ENCODE measurements at places on chromosomes 6 and 20. TPM values are rescaled to one million over a fixed set of nuclear protein-coding genes. Genes with fewer than 3 reads are reported as not detected.
A peak's percentile ranks its signal among the peaks of the same experiment; 100 is the strongest.

The SIRPG gene
- not detected for total RNA-seq

The RIPOR3 gene
- not detected for total RNA-seq

The CST2 gene
- not detected for total RNA-seq

The GABRR1 gene
- not detected for total RNA-seq

The TUBB1 gene
- total RNA-seq: not detected

The HMGCLL1 gene
- total RNA-seq: 0.07 TPM

The SLC35F1 gene
- total RNA-seq: 0.17 TPM

The PET117 gene
- 32.4 TPM for total RNA-seq

The TMC2 gene
- total RNA-seq: not detected

DNA sequence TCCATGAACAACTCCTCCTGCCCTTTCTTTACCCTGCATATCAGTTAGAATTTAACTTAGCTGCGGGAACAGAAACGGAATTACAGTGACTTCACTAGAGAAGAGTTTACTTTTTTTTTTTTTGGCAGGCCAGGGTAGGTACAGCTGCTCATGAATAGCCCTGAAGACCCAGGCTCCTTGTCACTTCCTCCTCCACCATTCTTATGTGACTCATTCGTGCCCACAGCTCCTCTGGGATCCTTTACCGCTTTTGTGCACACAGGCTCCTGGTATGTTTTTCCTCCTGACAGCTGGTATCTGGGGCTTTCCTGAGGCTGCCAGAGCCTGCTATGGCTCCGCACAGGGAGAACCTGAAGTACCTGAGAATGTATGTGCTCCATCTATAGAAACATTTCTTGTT lies 3.9 kb upstream of the KCNS1 start:
- DNase-seq: no peak

DNA sequence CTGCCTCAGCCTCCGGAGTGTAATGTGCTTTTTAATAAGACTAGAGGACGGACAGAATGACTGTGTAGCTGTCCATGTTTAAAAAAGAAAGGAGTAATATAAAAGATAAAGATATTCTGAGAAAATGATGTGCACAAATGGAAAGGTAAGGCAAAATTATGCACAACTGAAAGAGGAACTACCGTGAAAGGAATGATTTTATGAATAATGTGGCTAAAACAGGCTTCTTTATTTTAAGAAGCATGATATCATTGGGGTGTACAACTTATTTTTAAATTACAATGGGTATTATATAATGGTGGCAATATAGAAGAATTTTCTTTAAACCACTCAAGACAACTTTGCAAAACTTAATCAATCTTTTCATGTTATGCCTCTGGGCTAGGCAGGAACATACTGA lies 78.1 kb downstream of the FIG4 start:
- no peak for DNase-seq

DNA sequence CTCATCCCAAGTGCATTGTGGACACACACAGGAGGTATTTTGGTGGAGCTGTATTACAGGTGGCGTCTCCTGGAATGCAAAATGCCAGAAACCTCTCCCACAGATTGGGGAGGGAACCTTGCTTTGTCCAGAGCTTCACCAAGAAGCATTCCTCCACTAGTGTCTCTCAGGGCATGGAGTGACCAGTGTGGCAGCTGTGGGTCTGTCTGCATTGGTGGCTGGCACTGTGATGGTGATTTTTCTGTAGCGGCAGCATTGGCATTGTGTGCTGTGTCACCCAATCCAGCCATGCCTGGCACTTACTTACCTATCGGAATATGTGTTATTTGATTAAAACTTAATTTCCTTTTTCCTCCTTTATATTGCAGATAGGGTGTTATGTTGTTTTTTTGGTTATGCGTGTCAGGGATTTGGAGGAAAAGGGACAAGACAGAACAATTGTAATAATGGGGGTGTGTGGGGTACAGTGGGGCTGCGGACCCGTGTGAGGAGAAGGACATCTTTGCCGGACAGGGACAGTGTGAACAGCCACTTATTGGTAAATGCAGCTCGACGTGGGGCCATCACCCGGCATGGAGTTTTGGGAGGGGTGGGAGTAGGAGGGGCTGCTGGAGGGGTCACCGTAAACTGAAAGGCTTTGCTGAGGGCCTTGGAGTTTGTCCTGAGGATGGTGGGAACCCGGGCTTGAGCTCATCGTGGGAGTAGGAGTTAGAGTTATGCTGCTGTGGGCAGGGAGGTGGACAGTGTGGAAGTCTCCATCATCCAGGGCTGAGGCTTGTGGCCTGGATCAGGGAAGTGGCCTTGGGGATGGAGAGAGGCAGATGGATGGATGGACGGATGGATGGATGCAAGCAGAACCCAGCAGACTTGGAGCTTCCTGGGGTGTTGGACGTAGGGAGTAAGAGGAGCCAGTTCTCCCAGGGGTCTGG lies 105.0 kb downstream of the SYCP2 start:
- DNase-seq: no peak

- no peak for DNase-seq
These were observed 103.5 kb upstream of the SIM1 start for GRCh38 chr6:100568255-100568654.

DNA sequence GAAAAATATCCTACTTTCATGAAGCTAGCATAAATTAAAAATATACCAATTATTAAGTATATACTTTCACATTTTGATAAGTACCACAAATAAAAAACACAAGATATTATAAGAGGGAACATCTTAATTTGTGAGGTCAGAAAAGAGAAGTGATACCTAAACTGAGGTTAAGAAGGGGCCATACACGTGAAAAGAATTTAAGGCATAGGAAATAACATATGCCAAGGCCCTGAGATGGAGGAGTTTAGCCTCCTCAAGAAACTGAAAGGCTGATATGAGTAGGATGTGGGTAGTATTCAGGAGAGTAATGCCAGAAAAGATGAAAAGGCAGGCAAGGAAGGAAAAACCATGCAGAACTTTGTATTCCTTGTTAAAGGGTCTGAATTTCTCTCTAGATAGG lies 116.6 kb upstream of the HTR1E start:
- DNase-seq: no peak

DNA sequence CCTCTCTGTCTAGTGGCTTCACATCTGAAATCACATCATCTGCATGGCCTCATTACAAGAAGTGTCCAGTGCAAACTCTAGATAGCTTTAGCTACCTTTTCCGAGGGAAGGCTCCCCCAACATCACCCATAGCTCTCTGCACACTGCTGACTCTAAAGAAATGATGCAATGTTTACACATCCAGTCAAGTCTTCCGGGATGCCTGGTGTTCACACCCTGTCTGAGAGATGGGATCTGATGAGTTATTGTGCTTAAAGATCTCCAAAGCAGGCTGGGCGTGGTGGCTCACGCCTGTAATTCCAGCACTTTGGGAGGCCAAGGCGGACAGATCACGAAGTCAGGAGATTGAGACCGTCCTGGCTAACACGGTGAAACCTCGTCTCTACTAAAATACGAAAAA lies 404.6 kb upstream of the IRAK1BP1 start:
- no peak for DNase-seq

- DNase-seq: no peak
These were observed 42.3 kb downstream of the RGS17 start for GRCh38 chr6:153088796-153089195.

GRCh38 chr20:41398408-41398807 lies 31.8 kb upstream of the EMILIN3 start:
- no peak for DNase-seq

DNA sequence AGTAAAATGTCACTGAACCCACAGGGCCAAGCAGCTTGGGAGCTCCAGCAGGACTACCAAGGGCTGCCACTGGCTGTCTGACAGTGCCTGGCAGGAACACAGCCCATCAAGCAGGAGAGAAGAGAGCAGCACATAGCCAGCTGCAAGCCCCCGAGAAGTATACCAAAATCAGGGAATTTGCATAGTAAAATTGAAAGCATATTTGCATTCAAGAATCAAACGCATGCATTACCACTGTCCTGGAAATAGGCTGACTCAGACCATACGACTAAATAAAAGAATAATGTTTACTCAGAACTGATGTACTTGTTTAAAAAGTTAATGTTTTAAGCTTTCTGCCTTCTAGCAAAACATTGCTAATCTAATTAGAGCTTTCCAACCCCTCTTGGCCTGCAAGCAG lies 298.1 kb downstream of the TFAP2B start:
- DNase-seq: no peak

- DNase-seq: no peak
These were observed 50.6 kb upstream of the MAP7 start for GRCh38 chr6:136600818-136601217.

DNA sequence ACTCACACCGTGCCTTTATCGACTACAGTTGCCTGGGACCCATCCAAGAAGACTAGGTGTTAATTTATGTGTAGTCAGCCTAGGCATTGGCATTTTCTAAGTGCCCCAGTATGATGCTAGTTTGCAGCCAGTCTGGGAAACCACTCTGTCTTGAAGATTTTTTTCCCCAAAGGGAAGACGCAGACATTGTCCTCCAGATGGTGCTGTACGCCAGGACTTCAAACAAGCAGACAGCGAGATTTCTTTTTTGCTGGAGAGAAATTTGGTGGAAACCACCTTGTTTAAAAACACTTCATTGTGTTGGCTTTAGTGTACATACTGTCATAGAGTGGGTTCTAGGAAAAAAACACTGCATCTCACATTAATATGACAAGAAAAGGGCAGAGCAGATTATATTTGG lies 30.0 kb downstream of the ALDH5A1 start:
- DNase-seq: peak; percentile 28

DNA sequence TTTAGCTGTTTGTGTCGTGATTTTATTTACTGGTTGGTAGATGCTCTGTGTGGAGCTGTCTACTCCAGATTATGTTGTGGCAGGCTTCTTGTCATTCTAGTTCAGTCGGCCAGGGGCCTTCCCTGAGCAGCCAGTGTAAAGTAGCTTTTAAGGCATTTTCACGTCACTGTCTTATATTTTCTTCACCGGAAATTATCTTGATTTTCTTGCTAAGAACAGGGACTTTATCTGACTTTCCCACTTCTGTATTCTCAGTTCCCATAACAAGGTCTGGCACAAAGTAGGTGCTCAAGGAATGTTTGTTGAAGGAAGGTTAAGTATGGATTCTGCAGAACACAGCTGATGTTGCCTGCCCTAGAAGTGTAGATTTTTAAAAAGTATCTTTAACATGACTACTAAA lies 868 bp downstream of the LTV1 start:
- no peak for DNase-seq

GRCh38 chr6:45548657-45549515 lies 171.2 kb upstream of the SUPT3H start:
- no peak for DNase-seq

- no peak for DNase-seq
These were observed 7.9 kb upstream of the POU5F1 start for GRCh38 chr6:31178143-31179041.

GRCh38 chr20:50172347-50173013 lies 18.1 kb upstream of the CEBPB start:
- DNase-seq: peak; percentile 83

DNA sequence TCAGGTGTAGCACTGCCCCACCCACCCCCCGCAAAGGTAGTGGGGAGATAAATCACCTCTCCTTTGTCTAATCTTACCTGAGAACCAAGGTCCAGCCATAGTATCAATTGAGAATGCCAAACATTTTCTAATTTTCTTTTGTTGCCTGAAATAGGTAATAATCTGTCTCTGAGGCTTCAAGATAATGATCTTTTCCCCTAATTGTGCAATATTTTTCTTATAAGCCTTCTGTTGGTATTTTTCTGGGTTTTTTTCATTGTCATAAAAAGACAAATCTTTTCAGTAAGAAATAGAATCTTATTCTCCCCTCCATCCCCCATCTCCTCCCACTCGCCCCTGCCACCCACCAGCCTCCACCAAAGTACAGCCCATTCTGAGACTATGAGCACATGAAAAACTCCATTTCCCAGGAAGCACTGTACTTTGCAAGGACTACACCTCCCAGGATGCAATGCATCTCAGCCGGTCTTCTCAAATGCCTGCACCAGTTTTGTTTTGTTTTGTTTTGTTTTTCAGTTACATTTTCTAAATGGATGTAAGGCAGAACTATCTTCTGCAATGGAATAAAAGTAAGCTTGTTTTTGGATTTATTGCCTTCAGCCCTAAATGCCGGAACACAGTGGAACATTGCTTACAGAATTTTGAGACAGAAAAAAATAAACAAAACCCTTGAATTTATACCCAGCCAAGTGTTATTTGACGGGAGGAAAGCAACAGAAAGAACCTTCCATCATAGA lies 268.0 kb downstream of the TFAP2A start:
- no peak for DNase-seq

DNA sequence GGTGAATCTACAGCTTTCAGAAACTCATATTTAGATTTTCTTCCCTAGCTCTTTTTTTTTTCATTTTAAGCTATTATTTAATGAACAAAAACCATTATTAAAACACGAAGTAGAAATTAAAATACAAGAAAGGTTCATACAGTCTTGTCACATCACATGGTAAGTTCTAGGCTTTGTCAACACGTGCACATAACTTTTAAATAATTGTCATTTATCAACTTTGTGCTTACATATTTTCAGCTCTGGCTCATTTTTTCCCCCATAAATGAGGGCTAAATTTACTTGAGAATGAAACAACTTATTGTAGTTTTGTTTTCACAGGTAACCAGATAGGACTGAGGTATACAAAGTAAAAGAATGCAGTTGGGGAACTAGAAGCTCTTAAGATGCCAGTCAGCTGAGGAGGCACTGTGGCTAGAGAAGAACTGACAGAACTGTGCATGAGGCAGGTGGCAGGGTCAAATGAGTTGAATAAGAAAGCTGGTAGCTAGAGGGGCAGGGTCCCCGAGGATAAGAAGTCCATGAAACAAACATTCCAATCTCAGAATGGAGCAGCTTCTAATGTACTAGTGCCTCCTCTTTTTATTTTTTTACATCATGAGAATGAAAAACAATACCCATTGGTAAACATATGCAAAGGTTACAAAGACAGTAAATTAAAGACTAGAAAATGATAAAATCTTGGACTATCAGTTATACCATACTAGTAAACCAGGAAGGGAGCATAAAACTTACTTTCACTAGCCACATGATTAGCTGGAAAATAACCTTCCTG lies 141.5 kb downstream of the MYB start:
- DNase-seq: no peak

- no peak for DNase-seq
These were observed 20.9 kb upstream of the ILRUN start for GRCh38 chr6:34717466-34717865.

DNA sequence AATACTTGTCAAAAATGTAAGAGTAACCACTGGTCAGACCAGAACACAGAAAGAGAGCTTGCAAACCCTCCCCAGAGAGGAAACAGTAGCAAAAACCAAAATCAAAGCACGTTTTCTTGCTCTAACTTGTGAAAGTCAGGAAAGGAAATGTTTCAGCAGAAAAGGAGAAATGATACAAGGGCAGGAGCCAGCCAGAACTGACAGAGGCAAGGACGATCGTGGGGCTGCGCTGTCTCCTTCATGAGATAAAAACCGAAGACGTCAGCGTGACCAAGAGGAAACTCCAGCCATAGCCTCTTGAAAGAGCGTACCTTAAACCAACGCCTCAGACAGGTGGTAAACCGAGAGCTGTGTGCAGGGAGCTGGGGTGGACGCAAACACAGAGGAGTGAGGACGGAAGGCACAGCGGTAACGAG lies 27.5 kb downstream of the LAMA5 start:
- DNase-seq: no peak

DNA sequence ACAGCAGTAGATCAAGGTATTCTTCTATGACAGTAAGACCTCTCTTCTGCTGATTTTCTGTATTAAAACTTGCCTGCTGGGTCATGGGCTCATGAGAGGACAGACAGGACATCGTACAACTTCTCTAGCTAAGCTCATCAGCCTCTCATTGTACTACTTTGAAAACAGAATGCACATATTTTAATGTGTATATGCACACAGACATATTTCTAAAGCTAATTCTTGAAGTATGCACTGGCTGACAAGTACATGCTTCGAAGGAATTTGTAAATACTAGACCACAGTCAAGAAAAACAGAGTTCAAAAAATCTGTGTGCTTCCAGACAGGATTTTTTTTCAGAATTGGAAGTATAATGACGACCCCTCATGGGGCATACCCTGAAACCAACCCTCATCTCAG lies 81.7 kb upstream of the CD83 start:
- DNase-seq: no peak

All from NCI-H460 (cell line).